AG09309 (cell line): ENCODE measurements at places on chromosomes 13 and 19.

GRCh38 chr19:56712611-56713276 lies 41.2 kb upstream of the ZNF835 start:
- no peak for DNase-seq

DNA sequence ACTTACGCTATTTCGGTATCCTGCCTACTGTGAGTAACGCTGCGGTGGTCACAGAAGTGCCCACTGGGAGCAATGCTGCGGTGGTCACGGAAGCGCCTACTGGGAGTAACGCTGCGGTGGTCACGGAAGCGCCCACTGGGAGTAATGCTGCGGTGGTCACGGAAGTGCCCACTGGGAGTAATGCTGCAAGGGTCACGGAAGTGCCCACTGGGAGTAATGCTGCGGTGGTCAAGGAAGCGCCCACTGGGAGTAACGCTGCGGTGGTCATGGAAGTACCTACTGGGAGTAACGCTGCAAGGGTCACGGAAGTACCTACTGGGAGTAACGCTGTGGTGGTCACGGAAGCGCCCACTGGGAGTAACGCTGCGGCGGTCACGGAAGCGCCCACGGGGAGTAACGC lies 52.1 kb upstream of the SOX1 start:
- DNase-seq: no peak

DNA sequence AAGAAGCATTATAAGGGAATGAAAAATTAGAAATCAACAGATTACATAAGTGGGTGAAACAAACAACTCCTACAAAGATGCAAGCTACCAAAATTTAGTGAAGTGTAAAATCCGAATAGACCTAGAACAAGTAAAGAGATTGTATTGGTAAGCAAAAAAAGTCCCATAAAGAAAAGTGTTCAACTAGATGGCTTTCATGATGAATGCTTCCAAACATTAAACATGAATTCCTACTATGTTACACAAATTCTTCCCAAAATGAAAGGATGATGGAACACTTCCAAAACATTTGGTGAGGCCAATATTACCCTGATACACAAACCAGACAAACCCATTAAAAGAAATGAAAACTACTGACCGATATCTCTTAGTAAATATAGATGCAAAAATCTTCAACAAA lies 139.0 kb downstream of the GPC5 start:
- no peak for DNase-seq

- DNase-seq: no peak
Measured at GRCh38 chr13:97548138-97548537, 114.2 kb downstream of the RAP2A start.

DNA sequence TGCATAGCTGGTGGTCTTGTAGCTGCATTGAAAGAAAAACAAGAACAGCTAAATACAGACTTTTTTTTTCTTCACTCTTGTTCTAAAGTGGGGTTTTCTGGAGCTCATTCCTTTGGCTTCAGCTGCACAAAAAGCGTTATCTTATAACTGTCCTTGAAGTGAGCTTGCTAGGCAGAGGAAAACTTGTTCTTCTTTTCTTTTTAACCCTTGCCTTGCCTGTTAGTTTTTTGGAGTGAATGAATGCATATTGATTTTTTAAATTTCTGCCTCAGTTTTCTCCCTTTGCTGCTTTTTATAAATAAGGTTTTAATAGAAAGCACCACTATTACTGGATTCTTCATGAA lies 1.5 kb downstream of the ZNF765 start:
- no peak for DNase-seq

GRCh38 chr13:50124536-50125303 lies 109.5 kb downstream of the KCNRG start:
- DNase-seq: no peak

DNA sequence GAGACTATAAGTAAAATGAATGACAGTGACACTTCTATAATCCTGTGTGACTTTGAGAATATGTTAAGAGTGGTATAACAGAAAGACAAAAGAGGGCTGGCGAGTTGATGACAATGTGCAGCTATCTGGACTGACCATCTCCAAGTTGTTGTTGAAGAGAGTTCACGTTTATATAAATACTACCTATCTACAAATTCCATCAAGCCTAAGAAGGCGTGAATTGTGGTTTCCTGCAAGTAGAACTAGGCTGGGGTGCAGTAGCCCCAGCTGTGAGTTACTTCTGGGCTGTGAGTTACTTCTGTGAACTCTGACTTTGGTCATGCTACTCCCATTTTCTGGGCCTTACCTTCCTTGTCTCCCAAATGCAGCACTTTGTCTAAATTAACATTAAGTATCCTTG lies 561.0 kb downstream of the TBC1D4 start:
- DNase-seq: no peak

DNA sequence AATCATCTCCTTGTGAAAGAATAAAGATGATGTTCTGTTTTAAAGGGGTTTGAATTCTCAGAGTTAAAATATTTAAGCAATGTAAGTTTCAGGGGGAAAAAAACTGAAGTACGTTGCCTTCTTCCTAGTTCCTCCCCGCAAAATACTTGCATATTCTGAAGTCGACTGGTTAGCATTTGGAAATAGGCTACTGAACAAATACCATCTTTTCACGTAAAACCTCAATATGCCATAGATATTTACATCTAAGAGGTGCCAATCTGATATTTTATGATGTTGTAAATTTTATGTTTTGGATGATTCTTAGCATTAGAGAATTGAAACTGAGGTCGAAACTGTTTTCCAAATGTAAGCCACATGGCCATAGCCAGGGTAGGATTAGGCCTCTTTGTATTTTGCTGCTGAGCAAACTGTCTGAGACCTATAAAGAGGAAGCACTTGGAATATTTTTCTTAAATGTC lies 138.3 kb downstream of the FLT1 start:
- no peak for DNase-seq

- no peak for DNase-seq
Measured at GRCh38 chr13:91313103-91313502, 34.4 kb upstream of the MIR17HG start.

- no peak for DNase-seq
Measured at GRCh38 chr19:42023121-42023942, 29.3 kb upstream of the ATP1A3 start.

- no peak for DNase-seq
Measured at GRCh38 chr19:43525836-43526771, 897 bp downstream of the ETHE1 start.

DNA sequence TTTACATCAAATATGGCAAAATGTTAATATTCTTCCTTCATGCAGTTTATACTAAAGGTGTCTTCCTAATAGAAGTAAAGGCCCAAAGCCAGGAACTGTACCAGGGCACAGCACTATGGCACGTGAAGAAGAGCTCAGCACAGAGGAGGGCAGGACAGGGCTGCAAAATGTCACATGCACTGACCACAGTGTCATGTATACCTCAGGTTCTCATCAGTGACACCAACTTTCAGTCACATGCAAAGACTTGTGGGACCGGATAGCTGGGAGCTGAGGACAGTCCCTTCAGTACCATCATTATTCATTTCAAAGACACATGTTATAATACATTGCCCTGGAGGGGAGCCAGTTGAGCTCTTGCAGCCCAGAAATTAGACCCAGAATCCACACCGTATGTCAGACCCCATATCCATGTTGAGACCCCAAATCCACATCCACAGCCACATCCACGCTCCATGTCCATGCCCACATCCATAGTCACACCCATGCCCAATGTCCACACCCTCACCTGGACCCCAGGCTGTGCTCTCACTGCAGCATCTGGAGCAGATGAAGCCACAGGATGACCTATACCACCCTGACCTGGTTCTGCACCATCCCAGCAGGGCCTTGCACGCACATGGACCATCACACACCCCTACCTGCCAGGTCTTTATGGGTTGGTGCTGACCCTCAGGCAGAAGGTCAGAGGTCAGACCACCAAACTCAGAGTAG lies 111.8 kb downstream of the TUBA3C start:
- DNase-seq: no peak

GRCh38 chr13:104785952-104786351 lies 1719.7 kb upstream of the SLC10A2 start:
- DNase-seq: no peak

GRCh38 chr19:4009990-4010807 lies 2.7 kb downstream of the PIAS4 start:
- no peak for DNase-seq

DNA sequence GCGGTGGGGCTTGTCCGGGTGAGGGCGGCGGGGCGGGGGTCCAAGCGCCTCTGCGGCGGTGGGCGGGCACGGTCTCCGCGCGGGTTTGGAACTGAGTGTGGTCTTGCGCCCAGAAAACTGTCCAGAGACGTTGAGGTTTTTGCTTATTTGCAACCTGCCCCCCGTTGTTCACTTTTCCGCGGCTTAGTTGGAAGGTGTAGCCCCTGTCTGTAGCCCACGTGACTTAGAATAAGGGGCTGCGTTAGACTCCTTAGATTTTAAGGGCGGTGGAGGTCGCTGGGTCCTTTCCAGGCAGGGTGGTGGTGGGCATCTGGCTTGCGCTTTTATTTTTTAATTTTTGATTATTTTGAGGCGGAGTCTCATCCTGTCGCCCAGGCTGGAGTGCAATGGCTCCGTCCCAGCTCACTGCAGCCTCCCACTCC lies 748 bp downstream of the RPS15 start:
- no peak for DNase-seq

GRCh38 chr13:46659413-46660065 lies 106.6 kb downstream of the LRCH1 start:
- no peak for DNase-seq

GRCh38 chr13:110258876-110259631 lies 47.9 kb downstream of the COL4A1 start:
- DNase-seq: no peak

DNA sequence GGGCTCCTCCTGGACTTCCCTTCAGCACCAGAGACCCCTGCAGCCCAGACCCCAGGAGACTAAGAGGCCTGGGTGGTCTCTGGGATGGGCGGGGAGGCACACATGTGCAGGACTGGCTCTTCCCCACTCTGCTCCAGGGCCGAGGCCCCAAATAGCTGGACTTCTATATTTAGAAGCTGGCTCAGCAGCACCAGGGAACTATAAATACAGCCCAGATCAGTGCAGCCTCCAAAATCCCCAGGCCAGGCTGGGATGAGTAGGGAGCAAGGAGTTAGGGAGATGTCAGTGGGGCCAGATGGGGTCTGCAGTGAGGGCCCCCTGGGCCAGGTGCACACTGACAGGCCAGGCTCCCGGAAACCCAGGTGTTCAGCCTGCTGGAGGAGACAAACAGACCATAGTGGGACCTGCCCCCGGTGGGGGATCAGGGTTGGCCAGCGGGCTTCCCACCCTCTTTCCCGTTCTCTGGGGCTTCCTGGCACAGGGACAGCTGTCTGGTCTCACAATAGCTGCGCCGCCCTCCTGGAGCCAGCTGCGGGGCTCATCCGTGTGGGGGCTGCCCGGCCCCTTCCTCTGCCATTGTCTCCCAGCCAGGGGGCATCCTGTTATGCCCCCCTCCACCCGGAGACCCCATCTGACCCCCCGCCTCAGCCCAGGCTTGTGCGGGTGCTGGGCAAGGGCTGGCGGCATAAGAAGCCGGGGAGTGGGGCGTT lies 5.5 kb upstream of the ADGRE5 start:
- DNase-seq: no peak

- DNase-seq: no peak
Measured at GRCh38 chr19:5997371-5997770, 19.4 kb upstream of the RANBP3 start.

DNA sequence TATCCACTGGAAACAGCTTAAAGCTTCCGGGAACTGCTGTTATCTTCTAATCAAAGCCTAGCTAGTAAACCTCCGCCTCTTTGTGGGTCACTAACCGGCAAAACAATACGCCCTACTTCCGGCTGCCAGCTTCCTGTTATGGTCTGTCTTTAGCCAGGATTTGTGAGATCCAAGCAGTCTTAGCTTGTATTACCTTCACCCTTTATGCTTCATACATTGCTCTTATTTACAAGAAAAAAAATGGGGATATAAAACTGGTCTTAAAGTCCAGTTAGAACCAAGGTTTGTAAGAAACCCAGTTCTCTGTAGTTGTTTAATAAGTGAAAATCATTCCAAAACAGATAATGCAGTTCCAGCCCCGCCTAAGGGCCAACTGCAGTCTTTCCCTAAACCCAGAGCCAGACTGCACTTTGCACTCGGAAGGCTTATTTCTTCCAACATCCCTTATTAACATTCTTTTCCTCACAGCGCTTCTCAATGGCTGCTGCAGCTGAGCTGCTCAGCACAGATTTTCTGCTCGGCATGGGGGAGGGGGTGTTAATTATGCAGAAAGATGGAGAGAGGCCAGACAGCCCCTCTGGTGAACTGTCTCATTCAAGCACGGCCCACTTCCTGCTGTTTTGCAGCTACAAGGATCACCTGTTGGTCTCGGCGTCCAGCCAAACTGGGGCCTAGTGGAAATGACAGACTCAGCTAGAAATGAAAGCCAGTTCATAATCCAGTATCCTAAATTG lies 368.4 kb downstream of the KLF12 start:
- no peak for DNase-seq

- DNase-seq: no peak
Measured at GRCh38 chr19:16861011-16861410, 27.8 kb upstream of the F2RL3 start.

DNA sequence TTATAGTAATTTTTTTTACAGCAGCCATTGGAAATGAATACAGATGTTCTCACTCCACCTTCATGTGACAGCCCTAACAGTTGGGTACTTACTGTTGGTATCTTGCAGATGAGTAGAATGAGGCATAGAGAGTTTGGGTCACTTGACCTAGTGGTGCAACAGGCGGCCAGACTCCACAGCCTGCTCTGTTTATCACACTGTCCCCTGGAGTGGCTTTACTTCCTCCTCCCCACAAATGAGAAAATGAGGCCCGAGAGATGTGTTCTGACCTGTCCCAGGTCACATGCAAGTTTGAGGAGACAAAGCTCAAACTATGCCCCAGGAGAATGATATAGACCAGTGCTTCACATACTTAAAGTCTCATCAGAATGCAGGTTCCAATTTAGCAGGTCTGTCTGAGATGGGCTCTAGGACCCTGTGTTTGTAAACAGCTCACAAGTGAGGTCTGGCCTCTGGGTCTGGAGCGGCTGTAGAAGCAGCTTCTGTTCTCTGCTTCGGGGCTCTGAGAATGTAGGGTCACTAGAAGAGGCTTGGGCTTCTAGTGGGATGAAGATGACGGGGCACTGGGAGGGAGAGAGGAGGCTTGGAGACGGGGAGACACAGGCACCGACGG lies 37.4 kb upstream of the RCBTB2 start:
- DNase-seq: no peak

DNA sequence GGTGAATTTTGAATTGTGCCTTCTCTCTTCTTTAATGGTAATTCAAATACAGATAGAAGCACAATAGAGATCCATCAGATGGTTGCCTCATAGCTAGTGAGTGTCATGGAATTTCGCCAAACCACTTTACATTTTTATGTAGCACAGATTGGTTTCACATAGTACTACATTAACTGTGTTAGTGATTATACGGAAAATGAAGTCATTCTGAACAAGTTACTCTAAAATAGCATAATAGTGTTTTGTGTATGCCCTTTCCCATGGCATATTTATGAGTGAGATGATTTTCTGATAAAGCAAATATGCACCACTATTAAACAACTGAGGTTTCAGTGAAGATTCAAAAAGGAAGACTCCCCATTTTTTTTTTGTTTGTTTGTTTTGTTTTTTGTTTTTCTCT lies 1623.5 kb downstream of the PCDH9 start:
- DNase-seq: no peak

GRCh38 chr19:43625918-43626579 lies 6.6 kb upstream of the ZNF428 start:
- no peak for DNase-seq
